T-helper 1 cell treated with Interleukin-12 subunit alpha and Interleukin-12 subunit beta and Interleukin-4 antibody, amounts not matched to agents 30 ng/mL and 1 ng/mL, for 36 hours (primary cell): ENCODE measurements at places on chromosomes 3 and 15. TPM values are rescaled to one million over a fixed set of nuclear protein-coding genes. Genes with fewer than 3 reads are reported as not detected.

AP3B2 gene
- not detected in 2 replicates for total RNA-seq

GCNT3 gene
- not detected in 2 replicates for total RNA-seq

TNFAIP8L3 gene
- total RNA-seq: 0.17 and 0.22 TPM in 2 replicates

OCA2 gene
- not detected in 2 replicates for total RNA-seq

CCRL2 gene
- 6.0 and 6.8 TPM in 2 replicates for total RNA-seq
